ENCODE measurements at places on chromosomes 1 and 21.

GRCh38 chr1:109821831-109822745, 58.4 kb upstream of the EPS8L3 start:
- peak; percentile 79 for DNase-seq

DNA sequence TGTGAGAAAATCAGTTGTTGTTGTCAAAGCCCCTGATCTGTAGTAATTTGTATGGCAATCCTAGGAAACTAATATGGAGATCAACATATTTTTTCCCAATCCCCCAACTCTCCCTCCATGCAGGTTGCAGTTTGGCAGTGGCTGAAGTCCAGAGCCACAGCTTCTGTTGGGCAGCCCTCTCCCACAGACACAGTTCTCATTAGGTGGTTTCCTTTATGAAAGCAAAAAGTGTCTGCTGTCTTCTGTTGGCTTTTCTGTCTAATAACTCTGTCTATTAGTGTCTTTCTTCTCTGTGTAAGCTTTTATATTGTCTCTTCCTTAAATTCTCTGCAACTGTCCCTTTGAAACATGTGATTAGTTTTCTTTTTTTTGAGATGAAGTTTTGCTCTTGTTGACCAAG, 914.3 kb upstream of the NCAM2 start:
- no peak for DNase-seq

GRCh38 chr1:219478811-219479210, 134.1 kb downstream of the ZC3H11B start:
- DNase-seq, result no peak

DNA sequence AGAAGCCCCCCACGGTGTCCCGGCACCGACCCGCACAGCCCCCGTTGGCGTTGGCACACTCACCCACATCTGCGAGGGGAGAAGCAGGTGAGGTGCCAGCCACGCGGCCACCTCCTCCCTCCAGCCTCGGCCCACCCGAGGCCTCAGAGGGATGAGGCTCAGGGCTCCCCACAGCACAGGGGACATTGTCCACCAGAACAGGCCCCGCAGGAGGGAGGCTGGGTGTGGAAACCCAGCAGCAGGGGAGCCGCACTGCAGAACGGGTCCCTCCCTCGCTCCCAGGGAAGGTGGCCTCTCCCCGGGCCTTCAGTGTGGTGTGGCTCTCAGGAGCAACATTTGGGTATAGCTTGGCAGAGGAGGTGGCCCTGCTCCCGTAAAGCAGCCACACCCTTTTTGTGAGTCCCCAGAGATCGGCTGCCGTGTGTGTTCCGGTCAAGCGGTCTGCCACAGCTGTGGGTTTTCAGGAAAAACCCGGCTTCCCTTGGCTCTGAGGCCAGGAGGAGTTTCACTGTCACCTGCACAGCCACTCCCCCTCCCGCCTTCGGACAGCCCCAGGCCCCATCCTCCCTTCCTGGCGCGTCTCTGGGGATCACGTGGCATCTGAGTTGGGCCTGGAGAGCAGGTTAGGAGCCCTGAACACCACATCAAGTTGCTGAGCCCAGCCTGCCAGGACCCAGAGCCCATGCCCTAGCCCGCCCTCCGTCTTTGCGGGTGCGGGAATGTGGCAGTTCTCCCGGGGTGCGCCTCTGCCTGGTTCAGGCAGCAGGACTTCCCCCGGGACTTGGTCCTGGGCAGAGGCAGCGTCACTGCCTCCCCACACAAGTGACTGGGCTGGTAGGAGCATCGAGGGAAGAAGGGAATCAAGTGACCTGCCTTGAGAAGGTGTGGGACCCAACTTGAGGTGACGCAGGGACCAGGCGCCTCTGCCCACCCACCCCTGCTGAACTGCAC, 64.0 kb downstream of the MEGF6 start:
- DNase-seq, result no peak

GRCh38 chr21:42575111-42575510, 61.5 kb downstream of the SLC37A1 start:
- no peak for DNase-seq

DNA sequence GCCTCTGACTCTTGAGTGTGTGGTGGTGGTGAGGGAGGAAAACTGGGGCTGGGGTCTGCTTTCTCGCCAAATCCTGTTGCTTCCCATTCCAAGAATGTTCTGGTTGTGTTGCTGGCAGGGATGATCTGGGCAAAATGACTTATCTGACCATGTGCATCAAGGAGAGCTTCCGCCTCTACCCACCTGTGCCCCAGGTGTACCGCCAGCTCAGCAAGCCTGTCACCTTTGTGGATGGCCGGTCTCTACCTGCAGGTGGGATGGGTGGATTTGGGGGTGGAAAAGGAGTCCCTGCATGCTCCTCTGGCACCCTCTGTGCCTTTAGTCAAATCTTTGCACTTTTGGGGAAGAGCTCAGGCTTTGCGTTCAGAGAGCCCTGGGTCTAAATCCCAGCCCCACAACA, 18.1 kb downstream of the CYP4B1 start:
- DNase-seq, result no peak

GRCh38 chr1:28039341-28039740, 49.1 kb downstream of the EYA3 start:
- DNase-seq, result no peak

DNA sequence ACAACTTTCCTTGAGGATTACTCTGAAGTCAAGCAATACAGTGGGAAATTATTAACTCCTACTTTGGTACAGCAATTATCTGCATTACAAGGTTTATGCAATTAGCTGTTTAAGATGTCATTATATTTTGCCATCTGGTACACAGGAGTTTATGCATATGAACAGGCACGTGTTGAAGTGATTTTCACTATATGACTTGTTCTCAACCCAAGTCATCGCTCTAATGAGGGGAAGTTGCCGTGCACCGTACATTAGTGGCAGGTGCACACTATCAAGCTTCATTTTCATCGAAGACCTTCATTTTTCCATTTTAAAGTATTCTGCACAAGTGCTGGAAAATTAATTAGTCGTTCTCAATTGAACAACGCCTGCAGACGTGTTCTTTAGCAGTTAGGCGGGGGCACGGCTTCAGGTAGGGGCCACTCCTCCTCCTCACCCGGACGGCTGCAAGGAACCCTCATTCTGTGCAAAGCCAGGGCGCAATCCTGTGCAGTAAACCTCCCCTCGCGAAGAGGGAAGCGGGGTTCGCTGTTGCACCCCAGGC, 39.8 kb upstream of the NFIA start:
- no peak for DNase-seq

GRCh38 chr1:193971595-193971994, 785.2 kb upstream of the B3GALT2 start:
- DNase-seq, result peak; percentile 91

GRCh38 chr1:180187626-180188025, 33.0 kb downstream of the QSOX1 start:
- no peak for DNase-seq

- no peak for DNase-seq
These were observed 114.0 kb downstream of the DTL start for GRCh38 chr1:212149566-212149965.

DNA sequence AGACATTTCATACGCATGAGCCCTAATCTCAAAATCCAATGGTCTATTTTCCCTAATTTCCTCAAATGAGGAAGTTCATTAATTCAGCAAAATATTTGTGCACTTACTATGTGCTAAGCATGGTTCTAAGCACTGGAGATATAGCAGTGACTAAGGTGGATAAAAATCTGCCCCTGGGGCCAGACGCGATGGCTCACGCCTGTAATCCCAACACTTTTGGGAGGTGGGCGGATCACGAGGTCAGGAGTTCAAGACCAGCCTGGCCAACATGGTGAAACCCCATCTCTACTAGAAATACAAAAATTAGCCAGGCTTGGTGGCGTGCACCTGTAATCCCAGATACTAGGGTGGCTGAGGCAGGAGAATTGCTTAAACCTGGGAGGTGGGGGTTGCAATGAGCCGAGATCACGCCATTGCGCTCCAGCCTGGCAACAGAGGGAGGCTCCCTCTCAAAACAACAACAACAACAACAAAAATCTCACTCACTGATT, 4.3 kb upstream of the MIIP start:
- DNase-seq, result no peak

GRCh38 chr1:162003830-162004215, 19.8 kb downstream of the OLFML2B start:
- DNase-seq, result peak; percentile 95

DNA sequence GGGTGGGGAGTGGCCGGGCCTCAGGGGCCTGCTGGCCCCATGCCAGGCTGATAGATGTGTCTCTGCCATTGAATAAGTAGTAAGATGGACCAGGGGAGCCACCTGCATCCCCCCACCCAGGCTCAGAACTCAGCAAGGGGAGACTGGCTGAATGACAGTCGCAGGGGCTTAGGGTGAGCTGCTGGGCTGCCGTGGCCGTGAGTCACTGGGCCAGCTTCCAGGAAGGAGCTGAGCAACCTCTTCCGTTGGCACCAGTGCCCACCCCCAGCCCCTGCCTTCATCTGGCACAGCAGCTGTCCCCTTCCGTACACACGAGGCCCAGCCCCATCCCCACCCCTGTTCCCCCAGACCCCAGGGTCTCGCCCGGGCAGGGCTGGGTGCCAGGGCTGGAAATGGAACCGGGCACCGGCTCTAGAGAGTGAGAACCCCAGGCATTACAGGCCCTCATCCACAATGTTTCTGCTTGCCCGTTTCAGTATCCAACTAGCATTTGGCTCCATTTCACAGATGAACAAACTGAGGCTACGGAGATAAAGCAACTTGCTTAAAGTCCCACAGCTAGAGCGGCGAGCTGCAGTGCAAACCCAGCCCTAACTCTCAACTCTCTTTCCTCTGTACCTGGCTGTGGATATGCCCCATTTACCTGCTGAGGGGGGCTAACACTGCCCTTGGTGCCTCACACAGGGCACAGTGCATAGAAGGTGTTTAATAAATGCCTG, 10.2 kb downstream of the WNT4 start:
- peak; percentile 84 for DNase-seq

- DNase-seq, result no peak
These were observed 14.6 kb upstream of the C1orf105 start for GRCh38 chr1:172405912-172406311.

DNA sequence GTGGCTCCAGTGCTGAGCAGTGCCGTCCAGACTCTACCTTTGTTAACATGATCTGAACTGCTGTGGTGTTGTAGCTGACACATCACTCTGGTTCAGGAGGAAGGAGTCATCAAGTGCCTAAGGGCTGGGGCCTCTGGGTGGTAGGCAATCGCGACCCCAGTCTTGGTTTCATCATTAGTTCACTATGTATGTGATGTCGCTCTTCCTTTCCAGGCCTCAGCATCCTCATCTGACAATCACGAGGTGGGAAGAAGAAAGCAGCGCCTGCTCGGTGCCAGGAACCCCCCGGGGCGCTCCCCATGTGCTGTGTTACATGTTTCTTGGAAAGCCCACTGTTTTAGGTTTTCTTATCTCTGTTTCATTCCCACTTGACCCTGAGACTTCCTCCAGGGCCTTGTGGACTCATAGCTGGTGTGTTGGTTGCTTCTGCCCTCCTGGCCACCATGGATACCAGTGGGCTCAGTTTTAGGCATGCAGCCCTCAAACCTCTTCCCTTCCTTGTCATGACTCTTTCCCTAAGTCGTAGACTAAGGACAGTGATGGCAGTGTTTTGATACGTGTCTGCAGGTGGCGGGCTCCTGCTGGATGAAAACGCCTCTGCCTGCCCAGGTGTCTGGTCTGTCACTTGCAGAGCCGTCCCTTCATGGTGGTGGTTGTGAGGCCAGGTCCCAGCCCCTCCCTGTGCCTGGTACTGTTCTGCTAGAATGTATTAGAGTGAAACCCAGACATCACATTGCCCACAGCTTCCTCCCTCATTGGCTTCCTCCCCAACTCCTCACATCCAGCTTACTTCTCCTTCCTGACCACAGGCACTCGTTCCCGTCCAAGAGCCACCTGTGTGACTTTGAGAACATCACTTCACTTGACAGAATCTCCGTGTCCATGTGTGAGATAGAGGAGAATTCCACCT, 17.2 kb upstream of the FOXO6 start:
- no peak for DNase-seq

GRCh38 chr1:247400685-247401084, 15.3 kb upstream of the NLRP3 start:
- DNase-seq, result no peak

GRCh38 chr1:222786121-222786520, 28.7 kb upstream of the DISP1 start:
- DNase-seq, result no peak

DNA sequence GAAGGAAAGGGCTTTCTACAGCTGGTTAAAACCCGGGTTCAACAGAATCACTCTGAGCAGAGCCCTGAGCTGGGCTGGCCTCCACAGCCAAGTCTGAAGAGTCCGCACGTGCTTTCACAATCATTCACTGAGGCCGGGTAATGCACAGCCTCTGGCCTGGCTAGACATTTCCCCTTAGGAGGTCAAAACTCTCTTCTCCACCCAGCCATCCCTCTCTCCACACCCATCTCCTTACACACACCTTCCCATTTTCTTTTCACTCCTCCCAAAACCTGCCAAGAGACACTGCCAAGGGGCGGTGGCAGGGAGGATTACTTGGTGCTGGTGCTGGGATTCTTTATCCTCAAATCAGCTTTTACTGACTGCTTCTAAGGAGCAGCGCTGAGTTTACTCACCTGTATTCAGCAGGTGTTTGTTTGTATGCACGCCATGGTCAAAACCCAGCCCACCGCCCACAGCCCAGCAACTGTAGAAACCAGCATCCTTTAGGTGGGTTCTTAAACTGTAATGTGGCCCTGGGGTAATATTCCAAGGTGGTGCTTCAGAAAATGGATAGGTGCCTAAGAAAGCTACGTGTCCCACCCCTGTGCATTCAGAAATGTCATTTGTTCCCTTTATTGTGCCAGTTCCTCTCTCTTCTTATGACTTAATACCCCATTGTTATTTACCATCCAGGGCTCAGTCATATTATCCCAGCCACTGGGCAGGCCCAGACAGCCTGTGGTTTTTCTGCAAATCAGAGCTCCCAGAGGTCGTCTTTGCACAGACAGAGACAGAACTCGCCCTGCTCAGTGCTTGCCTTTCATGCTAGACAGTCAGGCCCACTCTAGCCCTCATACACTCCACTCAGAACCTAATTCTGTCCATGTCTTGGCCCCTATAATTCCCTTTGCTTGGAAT, 80.2 kb downstream of the ADSS2 start:
- no peak for DNase-seq

DNA sequence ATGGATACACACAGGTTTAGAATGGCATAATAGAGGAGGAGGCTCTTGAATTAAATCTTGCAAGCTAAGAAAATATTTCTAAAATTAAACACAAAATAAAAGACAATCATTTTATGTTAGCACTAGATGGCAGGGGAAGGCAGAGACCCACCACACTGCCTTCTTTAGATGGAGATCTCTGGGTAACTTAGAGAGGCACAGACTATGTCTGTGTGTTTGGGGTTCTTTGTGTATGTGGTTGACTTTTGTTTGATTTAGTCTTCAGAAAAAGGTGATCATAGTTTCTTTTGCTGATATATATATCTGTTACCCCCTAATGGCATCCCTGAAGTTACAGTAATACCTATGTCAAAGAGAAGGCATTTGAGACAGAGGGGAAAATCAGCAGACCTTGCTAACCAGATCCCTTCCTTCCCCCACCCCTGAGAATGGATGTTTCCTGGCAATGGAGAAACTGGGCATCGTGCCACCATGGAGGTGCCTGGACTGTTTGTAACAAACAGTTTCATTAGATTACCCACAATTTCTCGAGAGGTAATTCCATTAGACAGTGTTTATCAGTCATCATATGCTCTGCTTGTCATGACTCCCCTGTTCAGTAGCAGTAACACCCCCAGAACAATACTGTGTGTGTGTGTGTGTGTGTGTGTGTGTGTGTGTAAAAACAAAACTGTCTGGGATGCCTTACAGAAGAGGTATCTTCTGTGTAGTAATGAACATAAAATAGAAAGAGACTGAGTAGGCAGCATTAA, 228.3 kb upstream of the DEPDC1 start:
- DNase-seq, result no peak
